Activated T-helper 1 cell treated with Interleukin-2 at 50 U/mL for 16 hours (primary cell): ENCODE measurements at places on chromosomes 1 and 21.
A peak's percentile ranks its signal among the peaks of the same experiment; 100 is the strongest.

DNA sequence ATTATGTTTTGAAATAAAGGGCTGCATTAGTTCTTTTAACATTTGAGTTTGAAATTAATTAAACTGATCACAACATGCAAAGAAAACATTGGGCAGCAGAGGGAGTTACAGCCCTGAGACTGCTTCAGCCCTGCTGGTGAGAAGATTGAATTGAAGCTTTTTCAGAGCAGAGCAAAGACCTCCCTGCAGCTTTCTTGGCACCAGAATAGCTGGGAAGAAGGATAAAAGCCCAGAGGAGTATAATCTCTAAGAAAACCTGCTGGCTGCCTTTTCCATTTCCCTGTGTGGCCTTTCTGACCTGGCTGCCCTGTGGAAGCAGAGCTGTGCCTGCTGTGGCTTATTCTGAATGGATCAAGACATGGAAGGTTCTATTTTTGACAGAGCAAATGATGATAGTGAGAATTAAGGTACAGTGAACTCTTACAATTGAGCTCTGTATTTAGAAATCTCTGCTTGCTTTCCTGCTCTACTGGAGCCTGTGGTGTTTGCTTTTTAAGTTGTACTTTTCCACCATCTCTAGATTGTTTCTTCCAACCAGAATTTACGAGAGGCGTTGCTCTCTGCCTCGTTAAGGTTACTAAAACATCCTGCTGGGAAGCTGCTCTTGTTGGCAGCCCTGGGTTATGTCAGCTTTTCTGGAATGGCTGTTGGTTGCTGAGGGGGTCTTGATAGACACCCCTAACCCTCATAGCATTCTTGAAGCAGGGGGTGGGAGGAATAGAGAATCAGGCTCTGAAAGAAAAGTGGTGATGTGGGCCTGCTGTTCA lies 9.9 kb downstream of the SNRPE start:
- DNase-seq: no peak

DNA sequence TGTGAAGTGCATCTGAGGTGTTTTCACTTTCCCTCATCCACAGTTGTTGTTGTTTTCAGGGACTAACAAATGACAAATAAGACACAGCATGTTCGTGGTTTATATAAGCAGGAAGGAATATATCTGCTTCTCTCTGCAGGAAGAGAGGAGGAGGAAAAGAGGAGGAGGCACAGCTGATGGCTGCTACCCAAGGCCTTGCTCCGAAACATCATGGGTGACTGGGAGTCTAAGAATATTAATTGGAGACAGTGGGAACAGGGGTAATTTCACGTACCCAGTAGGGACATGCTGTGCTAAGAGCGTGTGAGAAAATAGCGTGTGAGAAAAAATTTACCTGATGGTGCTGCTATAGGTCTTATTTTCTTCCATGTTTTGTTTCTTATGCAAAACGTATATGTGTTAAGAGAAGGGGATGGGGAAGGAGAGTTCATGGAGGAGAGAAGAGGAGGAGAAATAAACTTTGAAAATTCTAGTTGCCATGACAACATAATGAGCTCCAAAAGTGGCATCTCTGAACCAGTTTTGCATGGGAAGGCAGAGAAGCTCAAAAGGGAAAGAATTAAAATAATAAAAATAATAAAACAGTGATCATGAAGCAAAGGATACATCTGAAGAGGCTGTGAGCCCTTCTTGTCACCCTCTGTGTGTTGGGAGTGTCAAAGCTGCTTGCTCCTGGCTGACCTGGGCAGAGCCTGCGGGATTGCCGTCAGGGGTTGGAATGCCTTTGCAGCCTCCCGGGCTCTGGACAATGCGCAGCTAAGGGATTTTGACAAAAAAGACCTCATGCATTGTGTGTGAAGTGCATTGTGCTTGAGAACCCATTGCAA lies 192.0 kb downstream of the CACNA1E start:
- DNase-seq: no peak

DNA sequence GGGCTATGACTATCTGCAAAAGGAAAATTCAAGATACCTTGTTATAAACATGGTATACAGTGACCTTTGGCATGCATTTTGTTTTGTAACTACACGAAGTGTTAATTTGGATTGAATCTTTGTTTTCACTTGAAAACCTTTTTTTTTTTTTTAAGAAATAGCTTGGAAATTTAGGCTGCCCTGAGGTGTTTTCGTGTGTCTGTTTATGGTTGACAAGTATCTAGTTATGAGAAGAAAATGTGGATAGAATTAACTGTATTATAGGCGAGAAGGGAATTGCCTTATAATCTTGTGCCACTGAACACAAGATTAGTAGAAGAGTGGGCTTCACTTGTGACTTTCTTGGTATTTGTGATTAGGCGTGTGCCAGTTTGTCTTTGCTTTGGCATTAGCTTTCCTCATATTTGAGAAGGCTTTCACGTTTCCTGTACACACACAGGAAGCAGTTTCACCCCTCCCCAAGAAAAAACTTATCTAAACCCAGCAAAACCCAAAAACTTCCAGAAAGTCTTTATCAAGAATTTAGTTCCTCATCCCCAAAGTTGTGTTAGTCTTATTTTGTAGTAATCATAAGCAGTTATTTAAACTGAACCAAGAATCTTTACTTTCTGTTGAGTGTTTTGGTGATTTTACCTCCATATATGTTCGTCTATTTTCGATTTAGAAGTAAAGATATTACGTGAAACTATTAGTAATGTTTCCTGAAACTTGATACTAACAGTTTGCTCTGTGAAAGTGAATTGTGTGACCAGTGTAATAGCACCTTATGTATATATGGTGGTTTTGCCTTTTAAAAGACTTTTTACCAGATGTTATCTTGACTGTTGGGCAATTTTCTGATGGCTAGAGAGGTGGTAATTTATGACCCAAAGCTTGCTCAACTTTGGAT lies 3.8 kb downstream of the DYRK1A start:
- no peak for DNase-seq

DNA sequence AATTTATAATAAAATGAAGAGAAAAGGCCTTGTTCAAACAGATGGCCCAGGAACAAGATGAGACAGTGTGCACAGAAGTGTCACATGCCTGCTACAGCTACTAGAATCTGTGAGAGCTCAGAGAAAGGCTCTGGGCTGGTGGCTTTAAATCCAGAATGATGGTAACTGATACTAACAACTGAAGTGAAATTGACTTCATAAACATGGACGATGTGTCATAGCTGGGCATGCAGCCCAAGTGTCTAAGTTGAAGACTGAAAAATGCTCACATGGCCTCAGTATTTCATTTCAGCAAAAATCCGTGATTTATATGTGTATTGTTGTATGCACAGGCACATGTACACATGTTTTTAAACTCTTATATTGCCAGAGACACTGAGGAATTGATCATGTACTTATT lies 208.3 kb upstream of the RUNX1 start:
- no peak for DNase-seq

GRCh38 chr1:234957330-234958065 lies 171.1 kb downstream of the TOMM20 start:
- DNase-seq: no peak

GRCh38 chr1:200154069-200154767 lies 126.7 kb downstream of the NR5A2 start:
- peak; percentile 8 for DNase-seq

GRCh38 chr1:91751275-91751674 lies 134.7 kb downstream of the TGFBR3 start:
- DNase-seq: no peak
